ENCODE measurements at places on chromosomes 4 and X. TPM values are rescaled to one million over a fixed set of nuclear protein-coding genes. Genes with fewer than 3 reads are reported as not detected.

The TRAM1L1 gene
- polyA plus RNA-seq: 14.4 TPM

The PABPC4L gene
- polyA plus RNA-seq: 18.7 TPM

The IGSF1 gene
- polyA plus RNA-seq: 13.7 TPM

The MAOA gene
- polyA plus RNA-seq: 43.4 TPM

The PGRMC1 gene
- polyA plus RNA-seq: 142 TPM

The PAK3 gene
- 0.86 TPM for polyA plus RNA-seq

The KDR gene
- polyA plus RNA-seq: 95.9 TPM

All from right lung (tissue), 10 donors.